SJSA1 (cell line): ENCODE measurements at places on chromosomes 2 and 18. TPM values are rescaled to one million over a fixed set of nuclear protein-coding genes. Genes with fewer than 3 reads are reported as not detected.

DNA sequence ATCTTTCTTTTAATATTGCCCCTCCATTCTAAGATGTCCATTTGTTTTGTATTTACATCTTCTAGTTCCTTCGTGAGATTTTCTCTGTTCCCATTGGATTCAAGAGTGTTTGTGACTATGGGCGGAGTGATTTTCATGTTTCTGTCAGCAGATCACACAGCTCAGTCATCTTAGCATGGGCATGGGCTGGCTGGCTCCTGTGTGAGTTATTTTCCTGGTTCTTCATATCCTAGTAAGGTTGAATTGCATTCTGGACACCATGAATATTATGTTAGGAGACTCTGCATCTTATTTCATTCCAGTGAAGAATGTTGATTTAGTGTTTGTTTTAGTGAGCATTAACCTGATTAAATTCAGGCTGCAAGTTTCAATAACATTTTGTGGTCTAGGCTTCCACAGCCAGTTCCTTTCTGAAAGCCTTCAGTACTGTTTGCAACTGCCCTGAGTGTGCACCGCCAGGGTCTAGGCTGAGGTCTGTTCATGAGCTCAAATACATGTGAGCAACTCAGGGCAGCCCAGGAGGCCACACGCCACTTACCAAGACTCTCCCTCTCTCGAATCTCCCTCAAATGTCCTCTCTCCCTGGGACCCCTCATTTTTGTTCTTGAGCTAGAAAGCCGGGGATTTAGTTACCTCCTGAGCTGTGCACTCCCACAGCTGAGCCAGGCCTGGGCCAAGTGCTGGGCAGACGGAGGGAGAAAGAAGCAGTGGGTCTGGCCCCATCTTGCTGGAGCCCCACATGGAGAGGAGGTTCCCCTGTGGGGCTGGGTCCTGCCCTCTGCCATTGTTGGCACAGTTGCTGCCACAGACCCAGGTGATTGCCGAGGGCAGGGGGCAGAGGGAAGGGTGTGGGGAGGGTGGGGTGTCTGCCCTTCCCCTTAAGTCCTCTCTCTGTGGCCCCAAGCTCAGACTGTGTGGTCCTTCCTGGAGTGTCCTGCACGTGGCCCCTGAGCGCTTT, 145.9 kb downstream of the RTP5 start:
- H3K27ac ChIP-seq: no peak overlapping the region
- peaks cover 7% of the 10 kb centered on the region for H3K27me3 ChIP-seq
- H3K36me3 ChIP-seq: no peaks in the 10 kb centered on the region
- DNase-seq: no peak

GRCh38 chr2:48638261-48638660, 20.6 kb downstream of the GTF2A1L start:
- H3K4me3 ChIP-seq: no peak overlapping the region
- no peak for DNase-seq
- no peaks in the 10 kb centered on the region for H3K4me1 ChIP-seq
- H3K36me3 ChIP-seq: no peaks in the 10 kb centered on the region
- no peak overlapping the region for H3K27ac ChIP-seq

GRCh38 chr2:237315170-237315828, 98.7 kb downstream of the COL6A3 start:
- H3K27me3 ChIP-seq: no peaks in the 10 kb centered on the region
- H3K4me1 ChIP-seq: peaks cover 52% of the 10 kb centered on the region
- peak; percentile 89 for DNase-seq
- H3K4me3 ChIP-seq: no peak overlapping the region
- no peaks in the 10 kb centered on the region for H3K36me3 ChIP-seq

DNA sequence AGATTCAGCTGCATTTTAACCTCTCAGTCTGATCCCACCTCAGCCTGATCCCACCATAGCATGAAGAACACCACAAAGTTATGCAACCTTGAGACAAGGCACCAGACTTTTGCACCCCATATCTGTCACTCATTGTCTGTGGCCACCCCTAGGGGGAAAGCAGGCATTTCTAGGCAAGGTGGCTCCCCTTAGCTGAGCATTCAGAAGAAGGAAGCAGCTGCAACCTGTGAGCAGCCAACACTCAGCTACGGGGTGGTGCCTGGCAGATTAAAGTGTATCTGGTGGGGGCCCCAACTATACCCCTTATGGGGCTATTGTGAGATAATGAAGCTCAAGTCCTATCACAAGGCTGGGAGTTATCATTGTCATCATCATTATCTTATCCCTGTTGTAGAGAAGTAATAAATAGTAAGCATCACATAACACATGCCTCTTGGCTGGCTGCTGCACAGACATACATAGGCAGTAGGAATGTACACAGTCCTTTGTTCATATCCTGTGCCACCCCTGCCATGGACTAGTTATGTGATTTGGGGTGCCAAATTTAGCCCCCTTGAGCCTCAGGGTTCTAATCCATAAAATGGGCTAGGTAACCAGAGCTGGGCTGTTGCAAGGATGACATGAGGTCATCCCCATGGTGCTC, 20.6 kb upstream of the TMEM163 start:
- no peaks in the 10 kb centered on the region for H3K4me1 ChIP-seq
- no peak overlapping the region for H3K27ac ChIP-seq
- H3K4me3 ChIP-seq: no peak overlapping the region
- H3K27me3 ChIP-seq: peaks cover 3% of the 10 kb centered on the region; the same call in 1 of the 2 replicates
- DNase-seq: no peak
- no peaks in the 10 kb centered on the region for H3K36me3 ChIP-seq

GRCh38 chr2:166568409-166568808, 74.4 kb upstream of the SCN7A start:
- no peak overlapping the region for H3K27ac ChIP-seq
- no peak for DNase-seq
- H3K27me3 ChIP-seq: no peaks in the 10 kb centered on the region
- H3K36me3 ChIP-seq: no peaks in the 10 kb centered on the region
- no peak overlapping the region for H3K4me3 ChIP-seq

GRCh38 chr18:10111191-10111590, 197.4 kb downstream of the VAPA start:
- no peak overlapping the region for H3K27ac ChIP-seq
- DNase-seq: no peak
- no peaks in the 10 kb centered on the region; the same call in 1 of the 2 replicates for H3K27me3 ChIP-seq
- H3K36me3 ChIP-seq: no peaks in the 10 kb centered on the region

GRCh38 chr2:239569401-239570090, 168.7 kb upstream of the HDAC4 start:
- H3K36me3 ChIP-seq: no peaks in the 10 kb centered on the region
- peaks cover 41% of the 10 kb centered on the region for H3K27me3 ChIP-seq
- no peak overlapping the region for H3K27ac ChIP-seq
- no peak for DNase-seq
- no peaks in the 10 kb centered on the region for H3K4me1 ChIP-seq

- no peak overlapping the region for H3K4me3 ChIP-seq
- no peak overlapping the region for H3K27ac ChIP-seq
- no peaks in the 10 kb centered on the region for H3K27me3 ChIP-seq
- DNase-seq: peak; percentile 36
These were observed 92.3 kb upstream of the CTDP1 start for GRCh38 chr18:79587226-79587741.

DNA sequence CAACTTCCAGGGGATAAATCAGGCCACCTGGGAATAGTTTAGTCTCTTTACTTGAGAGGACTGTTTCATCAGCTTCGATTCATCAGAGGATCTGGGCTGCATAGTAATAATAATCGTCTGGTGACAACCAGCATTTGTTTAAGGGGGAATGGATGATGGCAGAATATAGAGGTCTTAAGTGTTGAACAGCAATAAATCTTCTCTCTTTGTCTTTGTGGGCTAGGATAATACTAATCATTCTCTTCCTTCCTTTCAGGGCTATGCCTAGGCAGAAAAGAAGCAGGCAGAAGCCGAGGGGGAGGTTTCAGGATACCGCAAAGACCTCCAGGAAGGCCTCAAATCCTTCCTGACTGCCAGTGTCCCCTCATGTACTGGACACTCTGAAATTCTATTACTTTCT, 150.4 kb upstream of the GAREM1 start:
- no peak overlapping the region for H3K4me3 ChIP-seq
- H3K27me3 ChIP-seq: 0 out of 2 replicates have a peak, but pooled peaks cover 3% of the 10 kb centered on the region
- DNase-seq: no peak
- no peak overlapping the region for H3K27ac ChIP-seq

DNA sequence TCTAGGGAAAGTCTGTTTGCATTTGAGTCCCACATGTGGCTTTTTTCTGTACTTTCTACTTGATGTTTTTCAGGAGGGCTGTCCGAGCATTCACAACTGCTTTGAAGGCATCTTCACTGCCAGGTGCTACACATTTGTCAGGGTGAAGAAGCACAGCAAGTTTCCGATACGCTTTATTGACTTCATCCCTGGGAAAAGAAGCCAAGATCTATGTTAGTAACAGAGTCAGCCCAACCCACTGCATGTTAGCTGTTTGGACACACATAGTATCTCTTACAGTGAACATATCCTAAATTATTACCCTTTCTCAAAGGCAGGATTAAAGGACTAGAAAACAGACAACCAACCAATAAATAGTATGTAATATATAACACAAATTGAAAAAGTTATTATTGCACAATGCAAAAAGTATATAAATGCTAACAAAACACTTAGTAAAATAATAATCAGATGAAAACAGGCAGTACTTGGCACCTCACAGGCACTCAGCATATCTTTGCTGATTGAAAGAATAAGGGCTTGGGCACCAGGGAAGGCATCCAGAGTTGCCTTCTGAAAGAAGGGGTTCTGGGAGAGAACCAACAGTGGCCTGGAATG, 24.1 kb downstream of the DNAJC27 start:
- H3K36me3 ChIP-seq: peaks cover 22% of the 10 kb centered on the region
- no peak overlapping the region for H3K4me3 ChIP-seq
- no peaks in the 10 kb centered on the region for H3K4me1 ChIP-seq

DNA sequence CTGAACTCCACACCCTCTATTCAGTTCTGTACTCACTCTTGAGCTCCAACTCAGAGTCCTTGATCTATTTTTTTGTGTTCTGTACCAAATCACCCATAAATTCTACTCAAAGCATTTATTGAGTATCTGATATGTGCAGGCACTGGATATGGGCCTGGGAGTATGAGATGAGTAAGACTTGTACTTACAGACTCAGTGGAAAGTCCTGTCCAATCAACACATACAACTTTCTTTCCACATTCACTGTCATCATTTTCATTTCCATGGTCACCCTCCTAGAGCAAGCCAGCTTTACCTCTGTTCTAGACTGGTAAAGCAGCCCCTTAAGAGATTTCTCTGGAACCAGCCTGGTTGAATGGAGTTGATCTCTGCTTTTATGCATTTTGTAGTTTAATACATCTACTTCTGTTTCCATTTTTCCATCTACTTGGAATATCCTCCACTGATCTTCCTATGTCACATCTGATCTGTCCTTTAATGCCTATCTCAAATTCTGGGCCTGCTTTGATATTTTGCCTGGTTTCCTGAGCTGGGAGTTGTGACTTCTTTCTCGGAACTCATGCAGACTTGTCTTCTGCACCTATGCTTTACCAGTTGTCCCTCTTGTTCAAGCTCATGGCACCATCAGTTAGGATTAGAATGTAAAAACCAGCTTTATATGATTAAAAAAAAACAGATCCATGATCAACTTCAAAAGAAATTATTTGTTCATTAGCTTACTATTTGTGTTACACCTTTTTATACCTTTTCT, 96.9 kb upstream of the GLS start:
- H3K4me1 ChIP-seq: no peaks in the 10 kb centered on the region
- no peaks in the 10 kb centered on the region for H3K36me3 ChIP-seq
- no peaks in the 10 kb centered on the region for H3K27me3 ChIP-seq
- DNase-seq: no peak

DNA sequence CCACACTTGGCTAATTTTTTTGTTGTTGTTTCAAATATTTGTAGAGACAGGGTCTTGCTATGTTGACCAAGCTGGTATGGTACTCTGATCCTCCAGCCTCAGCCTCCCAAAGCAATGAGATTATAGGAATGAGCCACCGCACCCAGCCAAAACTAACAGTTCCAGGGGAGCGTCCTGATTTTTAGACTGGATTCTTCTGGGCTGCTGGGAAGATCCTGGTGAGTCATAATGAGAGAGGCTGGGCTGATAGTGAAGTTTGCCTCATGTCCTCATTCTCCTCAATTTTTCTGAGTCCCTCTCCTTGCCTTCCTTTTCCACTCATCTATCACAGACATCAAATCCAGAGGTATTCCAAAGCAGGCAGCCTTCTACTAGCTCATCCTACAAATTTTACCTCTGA, 81.3 kb downstream of the VSNL1 start:
- no peaks in the 10 kb centered on the region for H3K27me3 ChIP-seq
- peak overlapping the region; percentile 47; the same call in 1 of the 2 replicates for H3K27ac ChIP-seq
- H3K4me1 ChIP-seq: peaks cover 25% of the 10 kb centered on the region
- H3K4me3 ChIP-seq: no peak overlapping the region

DNA sequence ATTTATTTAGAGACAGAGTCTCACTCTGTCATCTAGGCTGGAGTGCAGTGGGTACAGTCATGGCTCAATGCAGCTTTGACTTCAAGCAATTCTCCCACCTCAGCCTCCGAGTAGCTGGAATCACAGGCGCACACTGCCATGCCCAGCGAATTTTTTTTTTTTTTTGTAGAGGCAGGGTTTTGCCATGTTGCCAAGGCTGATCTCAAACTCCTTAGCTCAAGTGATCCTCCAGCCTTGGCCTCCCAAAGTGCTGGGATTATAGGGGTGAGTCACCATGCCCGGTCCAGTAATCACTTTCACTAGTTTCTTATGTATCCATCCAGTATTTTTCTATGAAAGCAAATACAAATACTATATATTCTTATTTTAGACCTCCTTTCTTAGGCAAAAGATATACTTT, 24.0 kb downstream of the PRKAG3 start:
- no peak for DNase-seq
- no peaks in the 10 kb centered on the region for H3K27me3 ChIP-seq
- H3K4me3 ChIP-seq: no peak overlapping the region
- no peaks in the 10 kb centered on the region for H3K36me3 ChIP-seq
- H3K27ac ChIP-seq: no peak overlapping the region
- H3K4me1 ChIP-seq: no peaks in the 10 kb centered on the region; the same call in 1 of the 2 replicates

- no peaks in the 10 kb centered on the region for H3K4me1 ChIP-seq
- H3K36me3 ChIP-seq: no peaks in the 10 kb centered on the region
- H3K27me3 ChIP-seq: 0 out of 2 replicates have a peak, but pooled peaks cover 2% of the 10 kb centered on the region
- no peak overlapping the region for H3K4me3 ChIP-seq
- DNase-seq: no peak
These were observed 355.8 kb downstream of the ARL6IP6 start for GRCh38 chr2:153074207-153074606.

GRCh38 chr2:19536136-19536535, 177.7 kb upstream of the OSR1 start:
- H3K36me3 ChIP-seq: no peaks in the 10 kb centered on the region
- no peak for DNase-seq
- H3K27me3 ChIP-seq: no peaks in the 10 kb centered on the region
- no peaks in the 10 kb centered on the region for H3K4me1 ChIP-seq
- no peak overlapping the region for H3K4me3 ChIP-seq

The UGT1A4 gene
- not detected in 2 replicates for total RNA-seq

The C2orf80 gene
- not detected in 2 replicates for total RNA-seq

The NCKAP5 gene
- total RNA-seq: 1.2 and 2.5 TPM in 2 replicates

The SERPINB3 gene
- total RNA-seq: not detected in 2 replicates

The SKOR2 gene
- total RNA-seq: not detected in 2 replicates

The MAL gene
- not detected in 2 replicates for total RNA-seq

The EMX1 gene
- total RNA-seq: not detected in 2 replicates
